ENCODE measurements at places on chromosomes 3 and 15. TPM values are rescaled to one million over a fixed set of nuclear protein-coding genes. Genes with fewer than 3 reads are reported as not detected.

Gene CPB1
- total RNA-seq, result not detected

Gene KCNH8
- not detected for total RNA-seq

Gene CCDC14
- 18.4 TPM for total RNA-seq

Gene VGLL3
- total RNA-seq, result 10.7 TPM

Gene ALDH1L1
- 0.36 TPM for total RNA-seq

Gene LSG1
- total RNA-seq, result 31.0 TPM

Gene BNC1
- 0.65 TPM for total RNA-seq

Gene SCAP
- 22.0 TPM for total RNA-seq

Gene CYB561D2
- total RNA-seq, result 18.1 TPM

Gene CHP1
- total RNA-seq, result 56.1 TPM

Gene CDC25A
- 8.9 TPM for total RNA-seq

Measured in A549 treated with AZD2906 at 1 μM for 4 hours (cell line).